Endodermal cell (in vitro differentiated cells): ENCODE measurements at places on chromosomes 16 and 17.

- DNase-seq = no peak
These were observed 91.1 kb downstream of the C17orf67 start for GRCh38 chr17:56742601-56743000.

DNA sequence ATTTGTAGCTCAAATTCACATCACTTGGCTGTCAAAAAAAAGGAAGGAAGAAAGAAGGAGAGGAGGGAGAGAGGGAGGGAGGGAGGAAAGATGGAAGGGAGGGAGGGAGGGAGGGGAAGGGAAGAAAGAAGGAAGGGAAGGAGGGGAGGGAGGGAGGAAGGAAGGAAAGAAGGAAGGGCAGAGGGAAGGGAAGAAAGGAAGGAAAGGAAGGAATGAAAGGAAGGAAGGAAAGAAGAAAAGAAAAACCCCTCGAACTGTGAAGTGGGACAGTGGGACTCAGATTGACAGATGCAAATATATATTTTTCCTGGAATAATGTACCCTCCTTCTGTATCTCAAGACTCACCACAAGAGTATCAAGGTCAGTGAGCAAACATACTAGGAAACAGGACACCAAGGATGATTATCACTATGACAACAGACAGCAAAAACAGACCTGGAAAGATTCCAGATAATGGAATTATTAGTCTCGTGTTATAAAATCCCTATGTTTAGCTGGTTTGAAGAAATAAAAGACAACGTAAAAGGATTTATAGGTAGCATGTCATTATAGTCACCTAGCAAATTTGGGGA, 24.2 kb upstream of the ABCA3 start:
- DNase-seq = no peak

- no peak for DNase-seq
These were observed 191.0 kb upstream of the RPL38 start for GRCh38 chr17:74012465-74012864.

- DNase-seq = peak; percentile 91
These were observed 25.4 kb downstream of the B9D1 start for GRCh38 chr17:19336938-19337711.

- no peak for DNase-seq
These were observed 4.9 kb upstream of the HDAC5 start for GRCh38 chr17:44128383-44128782.

- no peak for DNase-seq
These were observed 64.8 kb downstream of the KANSL1 start for GRCh38 chr17:46128453-46128852.

DNA sequence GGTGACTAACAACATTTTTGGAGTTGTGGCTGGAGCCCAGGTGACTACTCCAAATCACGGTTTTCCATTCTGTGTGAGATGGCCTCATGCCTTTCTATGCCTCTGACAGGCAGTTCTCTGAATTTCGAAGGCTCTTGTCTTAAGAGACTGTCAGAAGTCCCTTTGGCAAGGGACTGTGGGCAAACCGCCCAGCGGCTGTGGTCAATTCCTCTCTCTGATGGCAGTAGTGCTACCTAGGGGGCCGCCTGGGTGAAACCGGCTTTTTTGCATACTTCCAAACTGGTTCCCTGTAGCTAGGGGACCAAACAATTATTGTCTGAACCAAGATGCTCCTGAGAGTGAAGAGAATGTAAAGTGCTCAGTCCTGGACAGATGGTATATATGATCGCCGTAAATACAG, 86.3 kb downstream of the SDR42E1 start:
- no peak for DNase-seq

- peak; percentile 90 for DNase-seq
These were observed 1.2 kb upstream of the CBLN1 start for GRCh38 chr16:49282690-49283375.

GRCh38 chr16:57960310-57960709, 10.6 kb downstream of the CNGB1 start:
- DNase-seq = no peak

DNA sequence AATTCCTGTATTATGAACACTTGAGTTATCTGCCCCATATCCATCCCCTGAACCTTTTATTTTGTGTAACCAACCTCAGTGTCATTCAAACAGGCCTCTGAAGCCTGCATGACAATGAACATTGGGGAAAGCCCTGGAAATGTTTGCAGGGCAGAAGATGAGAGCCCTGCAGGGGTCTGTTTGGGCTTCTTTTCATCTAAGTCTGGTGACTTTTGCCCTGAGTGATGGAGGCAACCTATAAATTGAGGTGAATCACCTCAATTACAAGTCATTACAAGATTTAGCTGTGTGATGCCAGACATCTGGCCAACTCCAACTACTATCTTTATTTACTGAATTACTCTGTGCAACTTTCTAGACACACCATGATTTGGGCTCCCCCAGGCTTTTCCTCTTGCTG, 189.2 kb downstream of the MAF start:
- DNase-seq = no peak

GRCh38 chr16:54062361-54063278, 224.0 kb downstream of the IRX3 start:
- DNase-seq = peak; percentile 86

DNA sequence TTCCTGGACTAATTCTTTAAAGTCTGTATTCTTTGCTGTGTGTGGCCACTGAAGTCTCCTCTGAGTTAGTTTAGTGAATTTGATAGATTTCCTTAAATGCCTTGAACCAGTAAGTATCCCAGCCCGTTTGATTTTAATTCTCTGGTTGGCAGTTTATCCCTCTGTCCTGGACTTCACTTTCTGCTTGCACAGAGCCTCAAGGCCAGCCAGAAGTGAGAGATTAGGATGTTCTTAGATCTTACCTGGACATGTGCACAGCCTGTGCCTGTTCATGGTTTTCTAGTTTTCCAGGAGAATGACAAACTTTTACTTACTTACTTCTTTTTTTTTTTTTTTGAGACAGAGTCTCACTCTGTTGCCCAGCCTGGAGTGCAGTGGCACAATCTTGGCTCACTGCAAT, 10.8 kb upstream of the SLC38A7 start:
- no peak for DNase-seq

GRCh38 chr16:49661465-49662187, 194.3 kb downstream of the ZNF423 start:
- no peak for DNase-seq

GRCh38 chr16:57107321-57107922, 15.0 kb downstream of the CPNE2 start:
- DNase-seq = no peak

DNA sequence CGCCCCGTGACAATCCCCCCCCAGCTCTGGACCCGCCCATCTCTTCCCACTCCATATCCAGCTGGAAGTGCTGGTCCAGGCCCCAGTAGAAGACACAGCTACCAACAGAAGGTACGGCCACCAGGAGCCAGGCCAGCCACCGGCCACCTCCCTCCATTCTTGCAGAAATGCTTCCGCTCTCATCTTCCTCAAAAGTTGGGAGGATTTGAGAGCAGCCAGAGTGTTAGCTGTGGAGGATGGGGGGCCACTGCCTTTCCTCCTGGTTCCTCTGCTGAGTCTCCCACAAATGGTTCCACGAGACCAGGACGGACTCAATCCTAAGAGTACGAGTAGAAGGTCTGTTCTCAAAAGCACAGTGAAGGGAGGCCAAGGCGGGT, 78.3 kb downstream of the GAS7 start:
- DNase-seq = no peak

GRCh38 chr17:70116919-70117318, 41.9 kb downstream of the KCNJ16 start:
- DNase-seq = no peak

- DNase-seq = no peak
These were observed 393.0 kb downstream of the CA10 start for GRCh38 chr17:51765282-51766135.

DNA sequence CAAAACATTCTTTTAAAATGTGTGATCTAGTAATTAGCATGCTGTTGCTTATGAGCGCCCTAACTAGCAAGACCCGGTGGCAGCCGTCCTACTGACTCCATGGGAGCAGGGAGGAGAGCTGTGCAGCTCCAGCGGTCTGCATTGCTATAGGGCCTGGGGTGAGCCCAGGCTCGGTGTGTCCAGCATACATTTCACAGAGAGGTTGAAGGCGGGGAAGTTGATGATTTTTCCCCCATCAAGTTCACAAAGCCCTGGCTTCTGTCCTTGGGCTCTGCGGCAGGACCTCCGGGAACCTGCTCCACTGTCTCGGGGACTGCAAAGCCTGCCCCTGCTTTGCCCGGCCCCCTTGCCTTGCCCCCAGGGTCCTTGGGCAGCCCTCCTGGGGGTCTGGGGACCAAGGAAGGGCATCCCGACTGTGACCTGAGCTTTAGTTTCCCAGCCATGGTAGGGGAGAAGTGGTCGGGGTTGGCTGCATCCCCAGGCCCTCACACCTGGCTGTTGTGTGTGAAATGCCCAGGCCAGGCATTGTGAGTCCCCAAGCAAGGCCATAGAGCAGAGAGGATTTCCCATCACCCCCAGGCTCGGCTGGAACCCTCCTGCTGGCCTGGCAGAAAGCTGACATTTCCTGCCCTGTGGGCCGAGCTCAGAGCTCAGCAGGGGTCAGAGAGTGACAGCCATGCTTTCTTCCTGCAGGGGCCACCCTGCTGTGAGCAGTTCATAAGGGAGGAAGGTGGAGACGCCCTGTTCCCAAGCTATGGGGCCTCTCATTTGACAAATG, 24.8 kb downstream of the KCNJ12 start:
- peak; percentile 91 for DNase-seq

DNA sequence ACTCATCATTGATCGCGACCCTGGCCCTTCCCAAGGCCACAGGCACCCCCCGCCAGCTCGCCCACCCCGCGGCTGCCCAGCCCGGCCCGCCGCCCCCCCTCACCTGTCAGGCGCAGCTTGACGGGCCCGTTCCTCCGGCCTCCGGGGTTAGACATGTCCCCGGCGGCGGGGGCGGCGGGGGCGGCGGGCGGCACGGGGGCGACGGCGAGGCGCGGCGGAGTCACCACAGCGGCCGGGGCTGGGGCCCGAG, 456 bp downstream of the SMURF2 start:
- DNase-seq = no peak

DNA sequence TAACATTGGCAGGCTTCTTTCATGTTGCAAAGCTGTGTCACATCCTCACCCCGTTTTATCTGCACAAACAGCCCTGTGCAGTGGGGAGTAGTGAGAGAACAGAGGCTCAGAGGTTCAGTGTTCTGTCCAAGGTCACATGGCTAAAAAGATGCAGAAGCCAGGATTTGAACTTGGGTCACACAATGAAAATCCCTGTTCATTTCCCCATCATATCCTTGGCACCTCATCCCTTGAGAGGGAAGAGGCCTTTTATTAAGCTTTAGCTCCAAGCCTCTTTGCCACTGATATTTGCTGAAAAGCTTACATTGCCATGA, 106.6 kb downstream of the AMFR start:
- DNase-seq = no peak

GRCh38 chr16:88855176-88855575, 1.6 kb downstream of the GALNS start:
- DNase-seq = no peak

DNA sequence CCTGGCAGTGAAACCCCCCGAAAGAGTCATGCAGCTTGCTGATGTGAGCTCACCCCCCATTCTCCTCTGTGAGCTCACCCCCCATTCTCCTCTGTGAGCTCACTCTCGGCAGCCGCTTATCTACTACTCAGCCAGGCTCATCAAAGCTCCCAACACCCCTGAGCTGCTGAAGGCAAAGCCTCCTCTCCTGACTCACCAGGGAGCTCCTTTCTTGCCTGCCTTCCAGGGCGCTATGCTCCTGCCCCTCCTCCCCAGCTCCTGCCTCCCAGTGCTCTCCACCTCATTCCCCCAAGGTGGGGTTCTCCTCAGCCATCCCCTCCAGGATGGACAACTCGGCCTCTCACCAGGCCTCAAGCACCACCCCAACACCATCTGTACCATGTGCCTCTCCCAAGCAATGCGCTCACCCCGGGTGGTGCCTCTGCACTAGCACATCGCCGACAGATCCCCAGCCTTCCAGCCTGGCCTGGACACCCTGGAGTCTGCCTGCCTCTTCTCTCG, 27.7 kb upstream of the FAAP100 start:
- no peak for DNase-seq

GRCh38 chr16:85394456-85395206, 218.5 kb upstream of the GSE1 start:
- no peak for DNase-seq

DNA sequence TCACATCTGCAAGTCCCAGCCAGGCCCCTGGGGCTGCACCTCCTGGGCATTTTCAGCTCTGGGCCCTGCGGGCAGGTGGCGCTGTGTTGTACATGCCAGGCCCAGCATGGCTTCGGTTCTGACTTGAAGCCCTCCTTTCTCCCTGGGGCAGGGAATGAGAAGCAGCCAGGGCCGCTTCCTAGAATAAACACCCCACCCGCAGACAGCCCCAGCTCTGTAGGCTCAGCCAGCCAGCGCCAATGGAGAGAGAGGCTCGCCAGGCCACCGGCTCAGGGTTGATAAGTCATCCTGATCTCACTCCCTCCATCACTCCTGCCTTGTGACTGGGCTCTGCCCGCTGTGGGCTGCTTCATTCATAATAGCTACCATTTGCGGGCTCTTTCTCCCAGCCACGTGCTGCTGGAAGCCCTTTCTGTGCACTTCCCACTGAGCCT, 6.0 kb upstream of the GLIS2 start:
- DNase-seq = peak; percentile 97

DNA sequence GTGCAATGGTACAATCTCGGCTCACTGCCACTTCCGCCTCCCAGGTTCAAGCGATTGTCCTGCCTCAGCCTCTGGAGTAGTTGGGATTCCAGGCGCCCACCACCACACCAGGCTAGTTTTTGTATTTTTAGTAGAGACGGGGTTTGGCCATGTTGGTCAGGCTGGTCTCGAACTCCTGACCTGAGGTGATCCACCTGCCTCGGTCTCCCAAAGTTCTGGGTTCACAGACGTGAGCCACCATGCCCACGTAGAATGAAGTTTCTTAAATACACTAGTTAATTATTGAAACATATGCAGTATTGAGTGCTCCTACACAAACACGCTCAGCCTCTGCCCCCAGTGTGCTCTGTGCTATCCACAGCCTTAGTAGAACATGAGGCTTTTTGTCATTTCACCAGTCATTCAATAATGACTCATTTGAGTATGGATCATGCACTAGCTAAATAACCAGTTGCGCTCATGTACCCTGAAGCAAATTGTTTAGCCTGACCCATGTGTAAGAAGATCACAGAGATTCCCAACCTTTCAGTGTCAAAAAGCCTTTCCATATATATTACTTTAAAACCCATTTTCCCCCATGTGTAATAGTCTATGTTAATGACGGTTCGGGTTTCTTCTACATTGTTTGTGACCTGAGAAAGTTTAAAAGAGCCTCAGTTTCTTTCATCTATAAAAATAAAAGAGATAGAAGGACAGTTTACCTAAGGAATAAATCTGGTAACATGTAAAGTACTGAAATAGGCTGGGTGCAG, 49.7 kb downstream of the TUBD1 start:
- peak; percentile 68 for DNase-seq

- DNase-seq = peak; percentile 43
These were observed 11.3 kb downstream of the PRSS22 start for GRCh38 chr16:2846511-2847310.

DNA sequence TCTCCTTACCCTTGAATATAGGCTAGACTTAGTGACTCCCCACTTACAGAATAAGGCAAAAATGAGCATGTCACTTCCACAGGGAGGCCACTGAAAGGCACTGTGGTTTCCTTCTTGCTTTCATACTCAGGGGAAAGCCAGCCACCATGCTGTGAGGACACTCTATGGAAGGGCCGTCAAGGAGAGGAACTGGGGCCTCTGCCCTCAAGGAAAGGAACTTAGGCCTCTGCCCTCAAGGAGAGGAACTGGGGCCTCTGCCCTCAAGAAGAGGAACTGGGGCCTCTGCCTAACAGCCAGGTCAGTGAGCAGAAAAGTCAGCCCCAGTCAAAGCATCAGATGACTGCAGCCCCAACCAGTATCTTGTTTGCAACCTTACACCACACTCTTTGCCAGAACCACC, 30.1 kb downstream of the VPS35 start:
- no peak for DNase-seq
